ENCODE measurements at places on chromosomes 1 and 21. TPM values are rescaled to one million over a fixed set of nuclear protein-coding genes. Genes with fewer than 3 reads are reported as not detected.

- no peaks in the 10 kb centered on the region for H3K36me3 ChIP-seq
- H3K27me3 ChIP-seq, result no peaks in the 10 kb centered on the region
- H3K4me1 ChIP-seq, result peaks cover 27% of the 10 kb centered on the region
- peak; percentile 91 for DNase-seq
- H3K4me3 ChIP-seq, result peak overlapping the region; percentile 67
- H3K27ac ChIP-seq, result no peak overlapping the region
Observed at GRCh38 chr1:53327182-53327913, 522 bp downstream of the LRP8 start.

The GBP4 gene
- total RNA-seq, result 21.1 TPM

GRCh38 chr1:224922404-224923164 lies 6.9 kb upstream of the DNAH14 start:
- no peaks in the 10 kb centered on the region for H3K4me1 ChIP-seq
- H3K27me3 ChIP-seq, result no peaks in the 10 kb centered on the region
- no peak for DNase-seq
- no peaks in the 10 kb centered on the region for H3K36me3 ChIP-seq

GRCh38 chr1:43563876-43564539 lies 33.3 kb downstream of the PTPRF start:
- H3K4me3 ChIP-seq, result no peak overlapping the region
- peak overlapping the region; percentile 48 for H3K27ac ChIP-seq
- no peaks in the 10 kb centered on the region for H3K36me3 ChIP-seq
- peaks cover 13% of the 10 kb centered on the region for H3K4me1 ChIP-seq
- no peak for DNase-seq
- H3K27me3 ChIP-seq, result no peaks in the 10 kb centered on the region

GRCh38 chr1:96363826-96364225 lies 357.8 kb upstream of the PTBP2 start:
- no peaks in the 10 kb centered on the region for H3K36me3 ChIP-seq
- H3K4me3 ChIP-seq, result no peak overlapping the region
- no peak overlapping the region for H3K27ac ChIP-seq
- DNase-seq, result no peak
- no peaks in the 10 kb centered on the region for H3K4me1 ChIP-seq

DNA sequence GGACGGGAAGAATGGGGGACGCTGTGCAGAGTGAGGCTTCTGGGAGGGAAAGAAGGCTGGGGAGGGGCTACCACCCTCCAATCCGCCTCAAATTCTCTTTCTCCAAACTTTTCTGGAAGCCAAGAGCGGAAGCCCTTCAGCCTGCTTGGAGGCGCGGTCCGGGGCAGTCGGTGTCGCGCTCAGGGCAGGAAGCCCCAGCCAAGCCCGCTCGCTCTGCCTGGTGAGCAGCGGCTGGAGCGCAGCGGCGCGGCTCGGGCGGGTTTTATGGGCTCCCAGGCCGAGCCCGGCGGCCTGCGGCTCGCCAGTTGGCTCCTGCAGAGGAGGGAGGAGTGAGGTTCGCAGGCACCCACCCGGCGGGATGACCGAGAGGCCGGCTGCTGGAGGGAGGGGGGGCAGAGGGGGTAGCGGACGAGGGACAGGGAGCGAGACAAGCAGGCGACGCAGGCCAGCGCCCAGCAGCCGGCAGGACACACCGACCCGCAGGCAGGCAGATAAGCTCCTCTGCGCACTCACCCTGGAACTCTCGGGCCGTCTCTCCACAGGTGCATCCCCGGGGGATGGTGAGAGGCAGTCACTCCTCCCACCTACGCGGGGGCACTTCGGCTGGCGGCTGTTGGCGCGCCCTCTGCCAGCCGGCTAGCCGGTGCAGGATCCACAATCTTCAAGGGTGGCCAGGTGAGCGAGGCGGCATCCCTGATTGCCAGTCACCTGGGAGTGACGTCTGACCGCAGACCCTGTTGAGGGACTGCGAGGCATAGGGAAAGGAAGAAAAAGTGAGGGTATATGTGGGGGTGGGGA lies at the start of gene AVPR1B:
TSS of gene AVPR1B (minus strand) at position 238 of the 798 bp plus-strand sequence. CDS start 498 bp downstream, outside the sequence.
- H3K27ac ChIP-seq, result no peak within 1 kb of the TSS
- peaks cover 22% of the 10 kb centered on the region for H3K4me1 ChIP-seq
- DNase-seq, result peak; percentile 90

The HSPA6 gene
- total RNA-seq, result 37.7 TPM
